ENCODE measurements at places on chromosomes 5 and 9.

DNA sequence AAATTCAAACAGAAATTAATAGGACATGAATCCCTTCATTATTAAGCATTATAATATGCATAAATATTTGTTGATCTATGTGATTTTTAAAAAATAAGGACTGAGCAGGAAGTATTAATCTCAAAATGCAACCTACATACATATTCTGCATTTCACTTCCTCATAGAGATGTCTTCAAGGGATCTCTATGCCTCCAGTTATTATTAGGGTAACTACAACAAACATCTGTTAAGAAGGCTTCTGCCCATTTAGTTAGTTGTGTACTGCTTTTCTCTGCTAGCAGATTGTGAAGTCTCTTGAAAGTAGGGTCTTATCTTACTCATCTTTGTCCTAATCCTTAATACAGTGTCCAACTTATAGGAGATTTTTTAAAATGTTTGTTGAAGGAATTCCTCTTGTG is 414.1 kb downstream of the ACTL7B start:
- no peak for DNase-seq

DNA sequence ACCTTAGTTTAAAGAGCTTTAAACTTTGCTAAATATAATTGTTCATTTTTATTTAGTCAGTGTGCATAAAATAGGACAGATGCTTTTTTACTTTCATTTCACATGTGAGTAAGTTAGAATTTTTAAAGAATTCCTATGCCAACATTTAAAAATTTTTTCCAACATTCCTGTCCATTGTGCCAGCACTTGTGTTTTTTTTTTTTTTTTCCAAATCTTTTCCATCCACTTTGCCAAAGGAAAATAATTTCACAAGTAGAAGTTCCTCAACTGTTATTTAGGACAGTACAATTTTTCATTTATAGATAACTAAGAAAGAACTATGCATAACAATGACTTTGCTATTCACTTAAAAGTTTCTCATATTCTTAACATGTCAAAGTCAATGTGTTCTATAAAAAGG is 189.5 kb downstream of the ADAMTS6 start:
- DNase-seq = no peak

DNA sequence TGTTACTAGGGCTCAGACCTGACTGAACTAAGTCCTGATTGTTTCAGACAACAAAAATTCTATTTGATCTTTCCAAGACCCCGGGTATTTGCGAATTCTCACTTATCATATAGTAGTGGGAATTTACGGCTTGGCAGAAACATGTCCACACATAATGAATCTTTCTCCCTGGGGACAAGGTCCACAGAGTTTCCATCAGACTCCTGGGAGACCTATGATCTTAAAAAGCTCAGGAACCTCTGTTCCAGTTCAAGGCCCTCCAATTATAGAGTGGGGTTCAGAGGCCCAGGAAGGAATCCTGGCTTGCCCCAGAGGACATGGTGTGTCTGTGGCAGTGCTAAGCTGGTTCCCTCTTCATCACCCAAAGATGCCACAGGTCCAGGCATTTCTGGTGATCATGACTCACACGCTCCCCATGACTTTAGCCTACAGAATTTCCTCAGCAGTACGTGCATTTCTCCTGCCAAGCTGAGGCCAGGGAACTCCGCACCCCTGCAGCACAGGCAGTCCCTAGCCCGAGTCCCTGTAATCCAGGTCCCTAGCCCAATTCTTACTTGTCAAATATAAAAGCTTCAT is 12.6 kb downstream of the RAPGEF1 start:
- DNase-seq = no peak

DNA sequence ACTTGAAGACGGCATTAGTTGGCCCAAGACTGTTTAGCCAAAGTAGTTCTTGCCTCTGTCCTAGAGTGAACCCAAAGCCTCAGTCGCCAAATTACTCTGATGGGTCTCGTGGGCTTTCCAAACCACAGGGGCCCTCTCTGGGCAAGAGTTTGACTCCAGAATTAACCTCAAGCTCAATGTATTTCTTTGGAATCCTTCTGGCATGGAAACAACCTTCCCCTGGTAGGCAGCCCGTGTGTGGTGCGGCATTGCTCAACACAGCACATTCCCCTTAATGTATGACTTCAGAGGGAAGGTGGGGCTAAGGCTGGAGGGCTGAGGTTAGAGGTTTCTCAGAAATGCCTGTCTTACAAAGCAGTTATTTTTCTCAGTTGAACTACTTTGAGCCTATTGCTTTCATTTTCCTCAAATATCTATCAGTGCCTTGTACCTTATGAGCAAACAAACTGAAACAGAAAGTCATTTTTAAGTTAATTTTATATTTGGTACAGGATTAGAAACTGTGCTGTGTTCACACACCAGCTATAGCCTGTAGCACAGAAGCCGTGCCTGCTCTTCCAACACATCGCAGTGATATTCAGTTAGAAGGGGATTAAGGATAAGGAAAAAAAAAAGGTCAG is 123.9 kb upstream of the HAPLN1 start:
- DNase-seq = no peak

GRCh38 chr5:41925555-41925951 is 472 bp downstream of the FBXO4 start:
- no peak for DNase-seq
